Keratinocyte (primary cell): ENCODE measurements at places on chromosomes 3 and 15. TPM values are rescaled to one million over a fixed set of nuclear protein-coding genes. Genes with fewer than 3 reads are reported as not detected.

The TRANK1 gene
- 2.5 to 4.7 TPM (median 3.2 TPM) in 3 replicates for polyA plus RNA-seq

The SPG21 gene
- 40.3 to 62.9 TPM (median 58.0 TPM) in 3 replicates for polyA plus RNA-seq

DNA sequence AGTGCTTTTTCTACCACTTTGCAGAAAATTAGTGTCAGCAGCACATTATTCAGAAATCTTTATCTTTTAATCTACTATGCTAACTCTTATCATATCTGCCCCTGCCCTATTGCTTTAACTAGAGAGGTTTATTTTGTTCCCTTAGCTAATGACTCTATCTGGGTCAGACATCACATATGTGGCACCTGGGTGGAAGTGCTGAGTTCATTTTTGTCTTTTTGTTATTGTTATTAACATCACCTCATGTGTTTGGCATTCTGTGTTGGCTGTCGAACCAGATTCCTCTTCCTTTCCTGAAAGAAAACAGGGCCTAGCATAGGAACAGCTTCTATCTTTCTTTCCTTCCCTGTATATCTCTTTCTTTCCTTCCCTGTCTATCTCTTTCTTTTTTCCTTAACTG, 100.7 kb downstream of the RBMS3 start:
- no peak for DNase-seq
- no peak overlapping the region for H3K4me3 ChIP-seq
- H3K4me1 ChIP-seq, result no peaks in the 10 kb centered on the region
- H3K27ac ChIP-seq, result no peak overlapping the region
- no peaks in the 10 kb centered on the region for H3K27me3 ChIP-seq

- H3K4me3 ChIP-seq, result no peak overlapping the region
- H3K4me1 ChIP-seq, result peaks cover 9% of the 10 kb centered on the region
- no peak for DNase-seq
- no peaks in the 10 kb centered on the region for H3K27me3 ChIP-seq
- no peak overlapping the region for H3K27ac ChIP-seq
These were observed 1.3 kb upstream of the PRR20G start for GRCh38 chr3:127288921-127289705.

The TRIM42 gene
- not detected in 3 replicates for polyA plus RNA-seq

DNA sequence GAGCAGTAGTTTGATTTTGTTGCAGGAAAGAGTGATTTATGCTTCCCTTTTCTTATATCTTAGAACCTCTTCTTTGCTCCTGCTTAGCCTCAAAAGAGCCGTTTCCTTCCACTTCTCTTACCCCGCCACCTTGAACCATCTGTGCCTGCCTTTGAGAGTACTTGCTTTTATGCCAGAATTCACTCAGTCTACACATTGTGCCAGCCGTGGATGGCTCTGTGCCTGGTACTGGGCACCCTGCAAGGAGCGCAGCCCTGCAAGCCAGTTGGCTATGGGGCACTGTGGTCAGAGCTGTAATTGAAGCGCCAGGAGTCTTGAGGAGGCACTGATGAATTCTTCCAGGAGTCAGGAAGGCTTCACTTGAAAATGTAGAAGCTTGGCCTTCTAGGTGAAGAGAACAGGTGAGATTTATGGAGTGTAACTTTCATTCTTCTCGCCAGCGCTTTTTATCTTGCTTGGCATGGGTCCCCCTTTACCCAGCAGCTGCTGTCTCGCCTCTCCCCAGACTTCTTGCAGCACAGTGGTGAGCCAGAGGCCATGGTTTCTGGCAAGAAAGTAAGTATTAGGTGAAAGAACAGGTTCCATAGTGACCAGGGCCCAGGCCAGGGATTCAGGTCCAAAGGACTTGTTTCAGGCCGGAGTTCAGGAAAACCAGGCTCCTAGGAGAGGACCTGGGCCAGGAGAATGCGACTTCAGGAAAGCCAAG, 4.9 kb downstream of the TMED3 start:
- no peaks in the 10 kb centered on the region for H3K27me3 ChIP-seq
- no peak for DNase-seq
- H3K4me3 ChIP-seq, result no peak overlapping the region
- peaks cover 30% of the 10 kb centered on the region for H3K4me1 ChIP-seq
- H3K27ac ChIP-seq, result no peak overlapping the region

The FGD5 gene
- polyA plus RNA-seq, result not detected in 3 replicates

DNA sequence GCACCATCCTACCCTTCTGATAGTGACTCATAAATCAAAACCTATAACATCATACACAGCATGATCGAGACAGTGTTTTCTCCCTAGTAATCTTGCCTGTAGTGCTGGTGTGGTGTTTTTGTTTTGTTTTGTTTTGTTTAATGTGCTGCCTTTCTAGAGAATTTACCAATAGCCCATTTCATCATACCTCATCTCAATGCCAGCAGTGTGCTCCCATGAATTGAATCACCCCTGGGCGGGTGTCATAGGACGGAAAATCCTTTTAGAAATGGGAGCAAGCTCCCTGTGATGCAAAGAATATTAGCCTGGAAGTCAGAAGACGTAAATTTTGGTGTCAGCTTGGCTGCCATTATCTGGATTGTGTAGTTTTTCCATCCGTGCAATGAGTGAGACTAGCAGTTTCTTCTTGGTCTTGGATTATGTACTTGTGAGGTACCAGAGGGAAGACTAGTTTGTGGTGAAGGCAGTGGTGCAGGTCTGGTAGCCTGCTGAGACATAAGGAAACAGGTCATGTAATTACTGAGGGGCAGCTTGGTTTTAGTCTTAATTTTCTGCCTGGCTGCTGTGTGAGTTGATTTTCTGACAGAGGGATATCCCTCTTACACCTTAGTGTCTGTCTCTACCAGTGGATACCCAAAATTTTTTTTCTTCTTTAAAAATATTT, 29.9 kb downstream of the IGSF10 start:
- H3K27ac ChIP-seq, result no peak overlapping the region
- no peak overlapping the region for H3K4me3 ChIP-seq

The PLCL2 gene
- polyA plus RNA-seq, result 0.11 to 0.20 TPM (median 0.12 TPM) in 3 replicates

- DNase-seq, result no peak
- H3K27ac ChIP-seq, result no peak overlapping the region
- no peak overlapping the region for H3K4me3 ChIP-seq
- H3K36me3 ChIP-seq, result no peaks in the 10 kb centered on the region
These were observed 345.0 kb downstream of the TUSC7 start for GRCh38 chr3:117054556-117054955.

- no peaks in the 10 kb centered on the region for H3K36me3 ChIP-seq
- H3K4me1 ChIP-seq, result peaks cover 51% of the 10 kb centered on the region
- DNase-seq, result no peak
These were observed 54.6 kb downstream of the RBMS3 start for GRCh38 chr3:29335438-29335837.

- no peaks in the 10 kb centered on the region for H3K36me3 ChIP-seq
- no peak overlapping the region for H3K27ac ChIP-seq
These were observed 215.9 kb downstream of the MEX3B start for GRCh38 chr15:81829918-81830317.

- no peak for DNase-seq
- no peak overlapping the region for H3K4me3 ChIP-seq
- no peaks in the 10 kb centered on the region for H3K36me3 ChIP-seq
- no peak overlapping the region for H3K27ac ChIP-seq
- H3K27me3 ChIP-seq, result no peaks in the 10 kb centered on the region
- H3K4me1 ChIP-seq, result no peaks in the 10 kb centered on the region
These were observed 53.4 kb upstream of the C3orf80 start for GRCh38 chr3:160171813-160172212.

The GNAT1 gene
- polyA plus RNA-seq, result 0.05 to 0.12 TPM in 2 of 3 replicates, not detected in the other

The HTR3E gene
- polyA plus RNA-seq, result not detected in 3 replicates

The TMEM45A gene
- 29.7 to 61.1 TPM (median 57.2 TPM) in 3 replicates for polyA plus RNA-seq

The TMEM42 gene
- polyA plus RNA-seq, result 15.0 to 25.2 TPM (median 19.5 TPM) in 3 replicates

DNA sequence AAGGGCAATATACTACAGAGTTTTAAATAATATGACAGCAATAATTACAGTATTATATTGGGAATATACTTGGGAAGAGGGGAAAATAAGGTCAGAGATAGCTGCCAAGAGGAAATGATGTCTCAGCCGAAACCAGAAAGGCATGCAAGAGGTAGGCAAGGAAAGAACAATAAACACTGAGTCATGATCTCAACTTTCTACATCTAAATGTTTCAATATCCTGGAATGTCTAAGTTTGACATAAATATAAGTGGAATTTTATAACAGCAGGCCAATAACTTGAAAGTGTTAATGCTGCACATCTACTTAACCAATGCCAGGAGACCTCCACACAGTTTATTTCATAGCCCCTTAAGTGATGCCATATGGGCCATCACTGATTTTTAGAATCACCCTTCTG, 99.8 kb upstream of the CPNE4 start:
- peak overlapping the region; percentile 98 for H3K27ac ChIP-seq
- no peaks in the 10 kb centered on the region for H3K36me3 ChIP-seq

GRCh38 chr3:112089956-112090886, 4.0 kb downstream of the C3orf52 start:
- H3K27me3 ChIP-seq, result no peaks in the 10 kb centered on the region
- peaks cover 5% of the 10 kb centered on the region for H3K36me3 ChIP-seq
- H3K27ac ChIP-seq, result no peak overlapping the region
- DNase-seq, result no peak

The COL8A1 gene
- polyA plus RNA-seq, result 98.8 to 180 TPM (median 102 TPM) in 3 replicates

The SPSB4 gene
- polyA plus RNA-seq, result not detected in 3 replicates

The LYZL4 gene
- not detected in 3 replicates for polyA plus RNA-seq

GRCh38 chr3:69867941-69868505, 128.8 kb downstream of the MITF start:
- no peak overlapping the region for H3K4me3 ChIP-seq
- H3K4me1 ChIP-seq, result peaks cover 23% of the 10 kb centered on the region
- H3K36me3 ChIP-seq, result no peaks in the 10 kb centered on the region
- H3K27ac ChIP-seq, result no peak overlapping the region

DNA sequence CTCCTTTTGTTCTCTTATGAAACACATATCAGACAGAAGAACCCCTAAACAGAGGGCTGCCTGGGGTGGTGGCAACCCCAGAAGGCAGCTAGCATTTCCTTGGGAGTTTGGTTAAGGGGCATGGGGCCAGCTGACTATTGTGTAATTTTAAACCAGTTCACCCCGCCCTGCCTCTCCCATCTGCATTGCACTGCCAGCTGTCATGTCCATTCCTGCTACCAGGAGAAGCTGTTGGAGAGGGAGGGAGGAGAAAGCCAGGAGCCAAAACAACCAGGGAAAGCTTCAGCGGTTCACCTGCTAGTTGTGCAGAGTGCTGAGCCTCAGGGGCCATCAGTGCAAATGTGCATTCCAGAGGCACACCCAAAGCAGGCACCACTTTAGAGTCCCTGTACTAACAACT, 47.6 kb upstream of the ATP1B3 start:
- no peak overlapping the region for H3K4me3 ChIP-seq
- DNase-seq, result peak; percentile 45
- H3K36me3 ChIP-seq, result no peaks in the 10 kb centered on the region
- peak overlapping the region; percentile 25 for H3K27ac ChIP-seq
- peaks cover 36% of the 10 kb centered on the region for H3K4me1 ChIP-seq

- no peaks in the 10 kb centered on the region for H3K36me3 ChIP-seq
- H3K4me3 ChIP-seq, result peak within 1 kb of the TSS; percentile 64
- H3K4me1 ChIP-seq, result peaks cover 6% of the 10 kb centered on the region
- DNase-seq, result no peak
These were observed at the start of gene SLC27A2 for GRCh38 chr15:50181969-50182218. Gene SLC27A2 (plus strand): TSS chr15:50182196. CDS start chr15:50182428, 232 bp downstream.

- no peak overlapping the region for H3K27ac ChIP-seq
- no peak for DNase-seq
- H3K4me1 ChIP-seq, result peaks cover 9% of the 10 kb centered on the region
These were observed 1.9 kb downstream of the CD200 start for GRCh38 chr3:112334691-112335433.

DNA sequence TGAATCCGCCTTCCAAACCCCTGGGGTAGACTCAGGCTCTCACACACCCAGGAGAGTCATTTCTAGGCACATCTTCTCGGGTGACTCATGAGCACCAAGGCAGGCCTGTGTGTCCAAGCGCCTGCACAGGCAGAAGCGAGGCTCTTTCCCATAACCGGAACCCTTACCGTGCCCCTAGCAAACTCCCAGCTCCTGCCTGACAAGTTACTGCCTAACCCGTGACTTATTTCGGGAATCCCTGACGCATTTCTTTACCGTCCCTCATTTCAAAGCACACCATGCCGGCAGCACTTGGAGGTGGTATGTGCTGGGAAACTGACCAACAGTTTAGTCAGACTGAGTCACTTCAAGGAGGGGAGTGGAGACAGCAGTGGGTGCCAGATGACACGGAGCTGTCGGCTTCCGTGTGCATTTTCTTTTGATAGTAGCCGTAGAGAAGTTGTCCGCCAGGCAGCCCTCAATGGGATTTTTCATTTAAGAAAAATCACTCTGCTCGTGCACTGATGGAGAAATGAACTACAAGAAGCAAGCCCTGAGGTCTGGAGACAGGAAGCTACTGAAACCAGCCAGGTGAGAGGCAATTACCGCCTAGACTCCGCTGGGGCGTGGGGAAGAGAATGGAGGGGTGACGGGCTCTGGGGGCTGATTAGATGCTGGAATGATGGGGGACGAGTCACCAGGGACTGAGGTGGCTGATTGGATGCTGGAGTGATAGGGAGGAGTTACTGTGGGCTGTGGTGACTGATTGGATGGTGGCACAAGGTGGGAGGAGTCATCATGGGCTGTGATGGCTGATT, 17.3 kb upstream of the HRH1 start:
- H3K27ac ChIP-seq, result peak overlapping the region; percentile 96
- peaks cover 27% of the 10 kb centered on the region for H3K4me1 ChIP-seq
- H3K4me3 ChIP-seq, result peak overlapping the region; percentile 41
- H3K36me3 ChIP-seq, result no peaks in the 10 kb centered on the region
- no peaks in the 10 kb centered on the region for H3K27me3 ChIP-seq

DNA sequence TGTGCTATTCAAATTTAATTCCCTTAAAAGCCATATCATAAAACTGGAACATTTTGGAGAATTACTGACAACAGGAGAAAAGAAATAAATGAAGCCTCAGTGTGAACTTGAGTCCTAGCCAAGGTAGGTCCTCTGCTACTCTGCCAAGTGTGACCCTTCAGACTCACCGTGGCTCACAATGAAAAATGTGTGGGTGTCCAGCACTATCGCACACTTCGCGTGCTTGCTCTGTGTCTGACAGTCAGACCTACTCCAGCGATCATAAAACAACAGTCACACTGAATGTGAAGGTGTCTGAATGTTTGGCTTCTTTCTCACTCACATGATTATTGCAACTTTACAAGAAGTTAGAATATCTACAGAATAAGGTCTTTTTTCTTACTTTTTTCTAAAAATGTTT, 65.8 kb upstream of the TRA2B start:
- no peaks in the 10 kb centered on the region for H3K4me1 ChIP-seq
- no peak overlapping the region for H3K4me3 ChIP-seq

GRCh38 chr15:68372291-68372811, 59.6 kb downstream of the ITGA11 start:
- no peak overlapping the region for H3K27ac ChIP-seq
- no peaks in the 10 kb centered on the region for H3K36me3 ChIP-seq
- DNase-seq, result no peak
- H3K4me1 ChIP-seq, result no peaks in the 10 kb centered on the region
- H3K4me3 ChIP-seq, result no peak overlapping the region
- H3K27me3 ChIP-seq, result peaks cover 21% of the 10 kb centered on the region

The NR1D2 gene
- polyA plus RNA-seq, result 3.8 to 10.3 TPM (median 8.7 TPM) in 3 replicates

- no peak overlapping the region for H3K27ac ChIP-seq
- DNase-seq, result no peak
- H3K4me1 ChIP-seq, result no peaks in the 10 kb centered on the region
- no peak overlapping the region for H3K4me3 ChIP-seq
These were observed 79.7 kb downstream of the DZIP3 start for GRCh38 chr3:108669208-108669607.

The GOLGA6L7 gene
- polyA plus RNA-seq, result not detected in 3 replicates

The TMEM207 gene
- polyA plus RNA-seq, result not detected in 3 replicates

GRCh38 chr3:23103764-23104163, 99.4 kb upstream of the UBE2E2 start:
- no peak overlapping the region for H3K27ac ChIP-seq
- H3K27me3 ChIP-seq, result peaks cover 11% of the 10 kb centered on the region
- no peaks in the 10 kb centered on the region for H3K4me1 ChIP-seq
- H3K36me3 ChIP-seq, result no peaks in the 10 kb centered on the region

GRCh38 chr3:105144837-105145236, 221.9 kb upstream of the ALCAM start:
- no peak overlapping the region for H3K27ac ChIP-seq
- H3K27me3 ChIP-seq, result no peaks in the 10 kb centered on the region
- H3K36me3 ChIP-seq, result no peaks in the 10 kb centered on the region
- no peaks in the 10 kb centered on the region for H3K4me1 ChIP-seq
- DNase-seq, result no peak
